Dorsolateral prefrontal cortex (tissue), 122 donors: ENCODE measurements at places on chromosomes 3 and 15. TPM values are rescaled to one million over a fixed set of nuclear protein-coding genes. Genes with fewer than 3 reads are reported as not detected.

Gene GOLGA8T
- total RNA-seq = not detected

Gene SEMA6D
- total RNA-seq = 43.1 TPM

Gene DAZL
- total RNA-seq = not detected

Gene TMEM207
- not detected for total RNA-seq

Gene MEGF11
- 10.0 TPM for total RNA-seq

Gene SST
- total RNA-seq = 6.3 TPM

Gene OSBPL10
- 35.1 TPM for total RNA-seq

Gene TTLL13
- total RNA-seq = 1.6 TPM

Gene DUOXA2
- total RNA-seq = not detected

Gene GABRR3
- not detected for total RNA-seq

Gene DISP2
- total RNA-seq = 44.2 TPM

Gene NPAP1
- 0.46 TPM for total RNA-seq

Gene LINGO1
- 170 TPM for total RNA-seq

Gene AMIGO3
- not detected for total RNA-seq

Gene ANKUB1
- not detected for total RNA-seq

Gene LRRC3B
- 17.9 TPM for total RNA-seq

Gene SEMA5B
- 8.6 TPM for total RNA-seq

Gene SCN11A
- 0.85 TPM for total RNA-seq

Gene ATP2B2
- 244 TPM for total RNA-seq

Gene WDR5B
- total RNA-seq = 3.5 TPM

Gene BMF
- 1.9 TPM for total RNA-seq

Gene STOML1
- total RNA-seq = 61.6 TPM

Gene TLR9
- total RNA-seq = 0.56 TPM

Gene PTX3
- total RNA-seq = 0.25 TPM

Gene UBAP1L
- 34.6 TPM for total RNA-seq

Gene SCAMP5
- total RNA-seq = 371 TPM

Gene FANCD2OS
- not detected for total RNA-seq

Gene LSAMP
- 148 TPM for total RNA-seq

Gene SEMA3F
- total RNA-seq = 7.8 TPM
